T47D (cell line): ENCODE measurements at places on chromosomes 2 and 18.

DNA sequence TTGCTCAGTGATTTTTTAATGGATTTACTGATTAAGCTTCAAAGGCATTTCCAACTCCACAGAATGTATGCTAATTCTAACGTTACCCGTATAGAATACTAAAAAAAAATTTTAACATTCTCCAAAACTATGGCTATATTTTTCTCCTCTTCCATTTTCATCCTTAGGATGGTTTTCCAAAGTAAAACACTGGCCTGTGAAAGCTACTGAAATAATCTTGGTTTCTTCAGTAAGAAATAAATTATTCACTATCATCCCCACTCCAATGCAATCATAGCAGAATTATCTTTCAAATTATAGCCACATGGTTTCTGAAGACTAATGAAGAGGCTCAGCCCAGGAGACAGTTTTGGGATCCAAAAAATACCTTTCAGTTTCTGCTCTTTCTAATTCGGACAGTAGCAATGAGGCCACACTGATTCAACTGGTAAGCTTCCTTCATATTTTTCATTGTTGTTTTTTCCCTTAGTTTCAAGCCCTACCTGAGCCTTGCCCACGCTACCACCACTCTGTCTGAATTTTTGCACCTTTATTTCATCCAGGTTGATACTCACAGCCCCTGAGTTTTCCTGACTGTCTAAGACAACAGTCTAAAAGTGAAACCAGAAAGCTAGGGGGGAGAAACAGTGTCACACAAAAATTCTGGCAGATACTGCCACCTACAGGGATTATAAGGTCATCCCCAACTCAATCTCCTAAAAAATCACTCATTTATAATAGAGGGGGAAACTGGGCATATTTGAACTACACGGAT is 887.9 kb downstream of the NRXN1 start:
- DNase-seq, result peak; percentile 1

GRCh38 chr2:65061910-65062339 is 5.7 kb downstream of the CEP68 start:
- DNase-seq, result no peak

DNA sequence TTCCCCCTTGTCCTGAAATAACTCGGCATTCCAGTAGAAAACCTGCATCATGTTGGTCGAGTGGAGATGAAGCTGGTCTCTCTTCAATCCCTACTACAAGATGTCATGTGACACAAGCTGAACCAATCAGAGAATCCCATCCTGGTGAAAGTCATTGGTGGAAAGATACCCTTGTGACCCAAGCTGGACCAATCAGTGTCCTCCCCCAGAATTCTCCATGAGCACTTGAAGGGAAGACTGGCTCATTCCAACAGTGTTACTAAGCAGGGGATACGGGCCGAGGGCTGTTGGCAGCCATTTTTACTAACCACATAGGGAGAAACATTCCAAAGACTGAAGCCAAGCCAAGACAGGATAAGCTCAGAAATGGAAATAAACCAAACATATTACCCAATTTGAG is 298.3 kb downstream of the ICOS start:
- no peak for DNase-seq

DNA sequence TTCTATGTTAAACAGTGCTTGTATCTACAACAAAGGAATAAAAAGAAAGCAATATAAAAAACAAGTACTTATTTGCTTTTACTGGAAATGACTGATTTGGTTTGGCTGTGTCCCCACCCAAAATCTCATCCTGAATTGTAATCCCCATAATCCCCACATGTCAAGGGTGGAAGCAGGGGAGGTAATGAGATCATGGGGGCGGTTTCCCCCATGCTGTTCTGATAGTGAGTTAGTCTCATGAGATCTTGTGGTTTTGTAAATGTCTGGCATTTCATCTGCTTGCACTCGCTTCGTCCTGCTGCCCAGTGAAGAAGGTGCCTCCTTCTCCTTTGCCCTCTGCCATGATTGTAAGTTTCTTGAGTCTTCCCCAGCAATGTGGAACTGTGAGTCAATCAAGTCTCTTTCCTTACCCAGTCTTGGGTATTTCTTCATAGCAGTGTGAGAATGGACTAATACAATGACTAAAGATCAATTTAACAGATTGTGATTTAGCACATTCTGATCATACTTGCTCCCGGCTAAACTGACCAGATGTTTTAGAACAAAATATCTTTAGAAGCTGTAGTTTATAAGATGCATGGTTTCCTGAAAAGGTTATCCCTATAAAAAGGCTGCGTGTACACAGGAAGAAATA is 19.9 kb downstream of the PTH2R start:
- DNase-seq, result no peak

DNA sequence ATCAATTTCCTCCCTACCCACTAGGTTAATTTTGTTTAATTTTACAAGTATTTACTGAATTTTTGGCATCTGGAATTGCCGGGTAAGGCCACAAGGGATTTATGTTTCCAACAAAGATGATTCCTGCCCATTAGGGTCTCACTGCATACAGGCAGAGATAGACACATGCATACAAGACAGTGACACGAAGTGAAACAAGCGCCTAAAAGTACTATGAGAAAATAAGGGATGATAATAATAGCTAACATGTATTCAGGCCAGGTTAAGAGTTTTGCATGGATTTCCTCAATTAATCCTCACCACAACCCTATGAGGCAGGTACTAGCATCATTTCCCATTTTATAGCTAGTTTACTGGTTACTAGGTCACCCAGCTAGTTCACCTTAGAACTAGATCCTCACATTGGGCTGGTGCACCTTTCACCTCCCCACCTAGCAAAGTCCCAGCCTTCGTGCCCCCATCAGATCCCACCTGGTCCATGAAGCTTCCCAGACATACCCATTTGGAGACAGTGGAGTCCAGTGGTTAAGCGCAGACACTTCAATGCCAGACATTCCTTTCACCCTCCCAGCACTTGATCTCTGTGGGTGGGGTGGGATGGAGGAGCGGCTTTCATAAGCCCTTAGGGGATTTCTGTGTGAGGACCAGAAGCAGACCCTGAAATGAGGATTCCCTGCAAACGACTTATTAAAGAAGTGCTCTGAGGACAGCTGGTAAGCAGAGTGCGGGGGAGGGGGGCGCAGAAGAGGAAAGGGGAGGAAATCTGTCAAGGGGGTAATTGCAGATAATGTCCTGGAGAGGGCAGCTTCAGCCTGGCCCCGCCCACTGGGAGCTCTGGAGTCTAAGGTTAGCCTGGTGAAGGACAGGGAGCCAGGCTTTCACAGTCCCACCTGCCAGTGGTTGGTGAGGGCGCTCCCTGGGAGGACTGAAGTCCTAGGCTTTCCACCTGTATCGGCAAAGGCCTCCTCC is 5.8 kb upstream of the DGUOK start:
- DNase-seq, result peak; percentile 39

DNA sequence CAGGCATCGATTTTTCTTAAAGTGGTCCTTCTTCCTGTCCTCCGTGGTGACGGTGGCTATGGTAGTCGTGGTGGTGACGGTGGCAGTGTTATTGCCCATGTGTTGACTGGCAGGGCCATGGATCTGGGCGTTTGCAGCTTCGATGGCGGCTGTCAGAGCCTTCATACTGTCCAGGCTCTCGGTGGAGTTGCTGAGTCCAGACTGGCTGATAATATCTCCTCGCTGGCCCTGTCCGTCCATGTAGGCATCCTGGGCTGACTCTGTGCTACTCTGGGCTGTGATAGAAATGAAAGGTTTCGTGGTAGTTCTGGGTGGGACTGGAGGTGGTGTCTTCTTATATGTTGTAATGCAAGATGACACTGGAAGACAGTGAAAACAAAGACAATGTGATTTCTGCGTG is 131.9 kb downstream of the TGIF1 start:
- no peak for DNase-seq

DNA sequence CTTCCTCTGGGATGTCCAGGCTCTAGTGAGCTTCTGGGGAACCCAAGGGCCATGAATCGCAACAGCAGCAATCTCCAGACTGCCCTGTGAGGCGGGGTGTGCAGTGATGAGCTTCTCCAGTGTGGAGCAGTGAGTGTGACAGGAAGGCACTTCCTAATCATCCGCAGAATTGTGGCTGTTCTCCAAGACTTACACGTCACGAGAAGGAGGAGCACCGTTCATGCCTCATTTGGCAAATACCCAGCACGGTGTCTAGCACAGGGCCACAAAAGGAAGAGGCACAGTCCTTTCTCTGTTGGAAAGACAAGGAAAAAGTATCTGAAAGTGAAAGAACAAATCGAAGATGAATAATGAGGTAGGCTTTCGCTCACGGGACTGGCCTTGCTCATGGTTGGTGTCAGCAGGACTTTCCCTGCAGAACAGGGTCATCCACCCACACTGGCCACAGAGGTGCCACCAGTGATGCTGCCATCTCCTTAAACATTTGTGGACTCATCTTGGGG is 125.1 kb upstream of the HAAO start:
- no peak for DNase-seq
